ENCODE measurements at places on chromosomes 4 and X.

GRCh38 chrX:151710457-151710856 is 5.4 kb upstream of the FATE1 start:
- H3K4me1 ChIP-seq = no peaks in the 10 kb centered on the region
- no peak for DNase-seq
- peaks cover 5% of the 10 kb centered on the region for H3K27me3 ChIP-seq
- H3K4me3 ChIP-seq = no peak overlapping the region

DNA sequence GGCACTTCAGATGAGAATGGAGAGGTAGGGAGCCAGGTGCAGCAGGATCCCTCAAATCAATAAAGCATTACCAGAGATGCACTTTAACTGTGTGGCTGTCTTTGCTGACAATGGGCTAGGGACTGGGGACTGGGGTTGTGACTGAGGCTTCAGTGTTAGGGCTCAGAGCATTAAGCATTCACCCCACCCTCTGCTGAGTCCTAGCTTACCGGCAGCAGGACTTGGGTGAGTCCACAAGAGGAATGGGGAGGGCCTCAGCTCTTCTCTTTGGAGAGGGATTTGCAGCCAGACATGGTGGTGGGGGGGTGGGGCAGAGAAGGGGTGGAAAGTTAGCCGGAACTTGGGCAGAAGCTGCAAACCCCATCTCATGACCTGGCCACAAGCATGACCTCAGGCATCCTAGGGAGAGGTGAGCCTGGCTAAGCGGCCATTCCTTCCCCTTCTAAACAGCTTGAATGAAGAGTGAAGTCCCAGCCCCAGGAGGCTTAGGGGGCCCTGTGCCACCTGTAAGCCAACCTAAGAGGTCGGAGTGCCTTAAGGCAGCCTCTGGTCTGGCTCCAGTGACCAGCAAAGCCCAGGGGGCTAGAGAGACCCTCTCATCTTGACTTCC is 78.4 kb downstream of the STARD8 start:
- no peak overlapping the region for H3K4me3 ChIP-seq
- H3K27me3 ChIP-seq = no peaks in the 10 kb centered on the region
- H3K36me3 ChIP-seq = no peaks in the 10 kb centered on the region
- DNase-seq = no peak

GRCh38 chr4:139035650-139036049 is 20.1 kb downstream of the NOCT start:
- no peak overlapping the region for H3K4me3 ChIP-seq
- H3K4me1 ChIP-seq = peaks cover 16% of the 10 kb centered on the region
- peak overlapping the region; percentile 74 for H3K27ac ChIP-seq
- no peaks in the 10 kb centered on the region for H3K27me3 ChIP-seq

DNA sequence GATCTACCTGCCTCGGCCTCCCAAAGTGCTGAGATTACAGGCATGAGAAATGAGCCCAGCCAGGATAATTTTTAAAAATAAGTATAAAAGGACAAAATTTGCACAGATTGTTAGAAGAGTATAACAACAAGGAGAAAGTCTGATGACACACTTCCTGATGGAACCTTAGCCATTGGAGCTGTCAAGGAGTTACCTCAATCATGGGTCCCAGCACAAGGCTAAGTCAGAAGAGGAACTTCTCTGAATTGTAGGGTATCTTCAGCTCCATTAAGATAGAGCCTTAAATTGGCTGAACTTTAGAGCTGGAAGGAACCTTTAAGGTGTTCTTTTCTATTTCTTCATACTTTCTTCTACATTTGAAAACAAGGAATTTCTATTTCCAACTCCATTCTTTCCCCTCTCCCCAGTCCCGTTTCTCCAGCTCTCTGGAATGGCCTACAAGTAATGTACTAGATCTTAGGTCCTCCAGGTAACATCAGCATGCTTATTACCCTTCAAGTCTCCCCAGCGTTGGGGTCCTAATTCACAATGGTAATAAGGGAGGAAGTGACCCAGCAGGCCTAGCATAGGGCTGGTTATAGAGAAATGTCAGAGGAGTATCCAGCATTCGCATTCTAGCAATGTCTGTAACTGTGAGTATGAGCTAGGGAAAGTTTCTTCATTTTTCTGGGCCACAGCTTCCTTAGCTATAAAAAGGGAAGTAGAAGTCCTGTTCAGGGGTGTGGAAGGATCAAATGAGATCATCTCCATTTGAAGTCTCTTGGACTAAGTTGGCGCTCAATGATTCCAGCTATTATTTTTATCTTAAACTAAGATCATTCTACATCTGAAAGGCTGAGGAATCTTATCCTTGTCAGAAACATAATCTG is 18.5 kb upstream of the RBPJ start:
- H3K4me3 ChIP-seq = no peak overlapping the region
- H3K27ac ChIP-seq = no peak overlapping the region
- no peaks in the 10 kb centered on the region for H3K36me3 ChIP-seq

DNA sequence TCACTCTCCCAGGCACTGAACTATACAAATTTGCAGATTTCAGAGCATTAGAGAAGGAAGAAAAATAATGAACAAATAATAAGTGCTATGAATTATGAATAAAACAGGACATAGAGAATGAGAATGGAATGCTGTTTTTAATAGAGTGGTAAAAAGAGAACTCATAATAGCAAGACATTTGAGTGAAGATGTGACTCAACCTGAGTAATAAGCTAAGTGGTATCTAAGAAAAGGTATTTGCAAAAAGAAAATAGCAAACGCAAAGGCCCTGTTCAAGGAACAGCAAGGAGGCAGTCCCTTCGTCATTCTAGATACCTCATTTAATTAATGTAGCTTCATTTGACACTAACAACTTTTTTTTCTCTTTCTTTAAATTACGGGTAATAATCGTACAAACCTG is 1910.0 kb upstream of the TENM3 start:
- no peak overlapping the region for H3K4me3 ChIP-seq
- no peaks in the 10 kb centered on the region for H3K36me3 ChIP-seq
- H3K4me1 ChIP-seq = no peaks in the 10 kb centered on the region
- no peak overlapping the region for H3K27ac ChIP-seq

DNA sequence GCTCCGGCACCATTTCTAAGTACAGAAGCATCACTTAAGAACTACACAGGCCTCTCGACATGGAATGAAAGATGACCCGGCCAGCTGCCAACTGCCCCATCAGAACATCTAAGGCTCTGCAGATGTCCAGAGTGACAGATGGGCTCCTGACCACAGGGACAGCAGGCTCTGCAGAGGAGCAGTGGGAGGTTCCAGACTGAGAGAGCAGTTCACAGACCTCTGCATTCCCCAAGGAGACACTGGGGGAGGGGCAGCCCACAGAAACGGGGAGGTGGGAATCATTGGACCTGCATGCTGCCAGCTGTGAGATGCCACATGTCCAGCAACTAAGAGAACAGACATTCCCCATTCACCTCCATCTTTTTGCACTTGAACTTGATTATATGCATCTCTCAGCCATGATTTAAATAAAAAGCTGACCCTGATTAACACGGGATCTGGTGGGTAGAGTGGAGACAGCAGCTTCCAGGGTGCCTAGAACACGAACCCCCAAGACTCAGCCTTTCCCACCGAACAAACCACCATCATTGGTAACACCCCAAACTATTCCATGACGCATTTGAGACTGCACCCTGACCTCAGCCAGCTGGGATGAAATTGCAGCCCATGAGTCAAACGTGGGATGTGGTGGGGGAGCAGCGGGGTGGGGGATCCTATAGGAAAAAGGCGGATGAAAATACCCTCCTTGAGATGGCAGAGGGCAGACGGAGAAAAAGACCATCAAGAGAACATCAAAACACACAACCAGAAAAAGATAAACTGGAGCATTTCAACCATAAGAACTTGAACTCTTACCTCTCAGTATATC is 47.2 kb downstream of the AFAP1 start:
- H3K36me3 ChIP-seq = no peaks in the 10 kb centered on the region
- no peaks in the 10 kb centered on the region for H3K27me3 ChIP-seq
- peaks cover 16% of the 10 kb centered on the region for H3K4me1 ChIP-seq
- no peak overlapping the region for H3K27ac ChIP-seq

- no peaks in the 10 kb centered on the region for H3K36me3 ChIP-seq
- no peak overlapping the region for H3K4me3 ChIP-seq
- H3K27ac ChIP-seq = no peak overlapping the region
- H3K27me3 ChIP-seq = peaks cover 12% of the 10 kb centered on the region
These were observed 16.9 kb upstream of the TSR2 start for GRCh38 chrX:54423161-54423888.

DNA sequence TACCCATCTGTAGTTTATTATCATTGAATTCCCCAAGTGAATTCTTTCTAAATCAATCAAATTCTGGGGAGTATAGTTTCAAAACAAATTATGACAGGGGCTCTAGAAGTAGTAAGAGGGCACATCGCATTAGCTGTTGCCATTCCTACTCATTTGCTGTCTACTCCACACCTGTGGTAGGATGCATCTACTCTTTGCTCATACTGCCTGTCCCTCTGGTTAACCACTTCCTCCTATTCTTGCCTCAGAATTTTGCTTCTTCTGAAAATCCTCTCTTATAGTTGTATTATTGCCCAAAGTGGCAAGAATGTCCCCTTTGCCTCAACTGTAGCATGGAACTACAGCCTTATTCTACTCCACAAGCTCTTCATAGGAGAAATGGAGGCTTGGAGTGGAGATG is 12.7 kb upstream of the DGKK start:
- no peaks in the 10 kb centered on the region for H3K27me3 ChIP-seq
- no peak for DNase-seq
- H3K4me1 ChIP-seq = no peaks in the 10 kb centered on the region
- no peaks in the 10 kb centered on the region for H3K36me3 ChIP-seq

DNA sequence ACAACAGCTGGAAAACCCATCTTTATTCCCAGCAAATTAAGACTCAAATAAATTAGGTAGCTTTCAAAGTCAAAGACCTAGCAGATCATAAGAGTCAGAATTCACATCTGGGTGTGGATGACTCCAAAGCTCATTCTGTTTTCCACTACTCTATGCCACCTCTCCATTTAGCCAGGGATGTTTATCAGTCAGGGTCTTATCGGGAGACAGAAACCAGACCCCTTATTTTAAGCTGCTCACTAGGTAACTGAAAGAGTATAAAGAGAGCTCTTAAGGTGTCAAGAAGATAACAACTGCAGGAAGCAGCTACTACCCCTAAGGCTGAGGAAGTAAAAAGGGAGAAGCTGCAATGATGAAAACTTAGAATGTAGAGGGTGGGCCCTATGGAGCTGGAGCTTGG is 333.7 kb upstream of the KLF3 start:
- peaks cover 28% of the 10 kb centered on the region for H3K4me1 ChIP-seq
- no peak overlapping the region for H3K27ac ChIP-seq
- DNase-seq = no peak
- H3K4me3 ChIP-seq = no peak overlapping the region
- H3K27me3 ChIP-seq = no peaks in the 10 kb centered on the region

GRCh38 chr4:57187246-57187645 is 77.1 kb upstream of the IGFBP7 start:
- DNase-seq = no peak
- no peak overlapping the region for H3K27ac ChIP-seq
- peaks cover 22% of the 10 kb centered on the region for H3K27me3 ChIP-seq
- no peak overlapping the region for H3K4me3 ChIP-seq
- peaks cover 2% of the 10 kb centered on the region for H3K36me3 ChIP-seq

- H3K27ac ChIP-seq = peak overlapping the region; percentile 97
- H3K4me1 ChIP-seq = peaks cover 55% of the 10 kb centered on the region
- peak overlapping the region; percentile 85 for H3K4me3 ChIP-seq
- peaks cover 4% of the 10 kb centered on the region for H3K36me3 ChIP-seq
These were observed 4.8 kb downstream of the ACOX3 start for GRCh38 chr4:8435656-8436121.

DNA sequence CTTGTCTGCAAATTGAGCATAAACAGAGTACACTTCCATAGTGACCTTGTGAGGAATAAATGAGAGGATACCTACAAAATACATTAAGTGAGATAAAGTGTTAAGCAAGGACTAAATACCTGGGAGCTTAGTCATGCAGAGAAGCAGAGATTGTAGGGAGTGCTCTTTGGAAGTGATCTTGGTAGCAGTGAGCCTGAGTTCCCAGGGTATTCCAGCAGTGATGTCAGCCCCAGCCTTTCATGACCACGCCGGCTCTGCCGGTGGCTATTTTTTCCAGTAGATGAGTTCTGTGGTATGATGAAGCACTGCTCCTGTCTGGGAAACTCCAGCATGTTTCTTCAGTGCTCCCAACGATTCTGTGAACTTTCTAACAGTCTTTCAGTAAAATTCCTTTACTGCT is 391.5 kb upstream of the IGFBP7 start:
- H3K4me3 ChIP-seq = no peak overlapping the region
- H3K36me3 ChIP-seq = no peaks in the 10 kb centered on the region
- no peak for DNase-seq

GRCh38 chrX:128106630-128107029 is 54.4 kb upstream of the ACTRT1 start:
- DNase-seq = no peak
- H3K27ac ChIP-seq = no peak overlapping the region
- no peaks in the 10 kb centered on the region for H3K36me3 ChIP-seq
- no peaks in the 10 kb centered on the region for H3K4me1 ChIP-seq

GRCh38 chr4:159505266-159505975 is 402.5 kb downstream of the RAPGEF2 start:
- DNase-seq = no peak
- H3K27me3 ChIP-seq = peaks cover 43% of the 10 kb centered on the region
- no peaks in the 10 kb centered on the region for H3K36me3 ChIP-seq
- H3K4me3 ChIP-seq = no peak overlapping the region
- H3K27ac ChIP-seq = no peak overlapping the region

GRCh38 chrX:134999469-134999868 is 8.7 kb downstream of the SMIM10 start:
- DNase-seq = no peak
- no peaks in the 10 kb centered on the region for H3K27me3 ChIP-seq
- peaks cover 4% of the 10 kb centered on the region for H3K4me1 ChIP-seq
- H3K4me3 ChIP-seq = no peak overlapping the region

DNA sequence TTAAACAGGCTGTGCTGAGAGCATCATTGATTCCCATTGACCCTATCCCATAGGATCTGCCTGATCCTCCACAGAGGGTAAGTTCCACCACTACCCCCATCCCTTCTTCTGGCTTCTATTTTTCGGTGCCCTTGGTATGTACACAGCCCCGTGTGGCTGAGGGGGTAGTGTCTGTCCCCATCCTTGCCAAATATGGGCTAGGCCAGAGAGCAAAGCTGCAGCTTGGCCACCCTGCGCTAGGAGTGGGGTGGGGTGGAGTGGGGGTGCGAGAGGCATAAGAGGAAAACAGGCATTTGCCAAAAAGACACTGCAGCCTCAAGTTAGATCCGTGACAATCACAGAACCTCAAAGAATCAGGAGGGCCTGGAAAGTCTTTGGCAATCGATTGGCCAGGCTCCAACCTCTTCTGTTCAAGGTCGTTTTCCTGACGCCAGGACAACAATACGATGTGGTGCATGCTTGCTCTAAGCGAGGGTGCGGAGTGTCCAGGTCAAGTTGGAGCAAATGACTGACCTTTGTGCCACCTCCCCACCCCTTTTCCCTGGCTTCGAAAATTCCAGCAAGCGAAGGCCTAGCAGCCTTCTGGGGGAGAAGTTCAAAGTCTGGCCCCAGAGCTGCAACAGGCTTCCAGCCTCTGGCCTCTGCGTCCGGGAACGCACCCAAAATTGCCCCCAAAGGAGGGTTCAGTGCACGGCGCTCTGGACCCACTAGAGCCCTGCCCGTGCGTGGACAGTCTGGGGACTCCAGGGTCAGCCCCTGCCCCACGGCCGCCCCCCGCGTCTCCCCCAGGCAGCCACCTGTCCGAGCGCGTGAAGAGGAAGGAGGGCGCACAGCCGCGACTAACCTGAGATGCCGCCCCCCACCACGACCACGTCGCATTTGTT is 598 bp downstream of the MAOB start:
- peak overlapping the region; percentile 12 for H3K4me3 ChIP-seq
- H3K36me3 ChIP-seq = no peaks in the 10 kb centered on the region
- no peak for DNase-seq
- peaks cover 3% of the 10 kb centered on the region for H3K4me1 ChIP-seq
- peaks cover 27% of the 10 kb centered on the region for H3K27me3 ChIP-seq

All from T-helper 17 cell (primary cell).